ENCODE measurements at places on chromosomes 2 and 18. TPM values are rescaled to one million over a fixed set of nuclear protein-coding genes. Genes with fewer than 3 reads are reported as not detected.
A peak's percentile ranks its signal among the peaks of the same experiment; 100 is the strongest.

DNA sequence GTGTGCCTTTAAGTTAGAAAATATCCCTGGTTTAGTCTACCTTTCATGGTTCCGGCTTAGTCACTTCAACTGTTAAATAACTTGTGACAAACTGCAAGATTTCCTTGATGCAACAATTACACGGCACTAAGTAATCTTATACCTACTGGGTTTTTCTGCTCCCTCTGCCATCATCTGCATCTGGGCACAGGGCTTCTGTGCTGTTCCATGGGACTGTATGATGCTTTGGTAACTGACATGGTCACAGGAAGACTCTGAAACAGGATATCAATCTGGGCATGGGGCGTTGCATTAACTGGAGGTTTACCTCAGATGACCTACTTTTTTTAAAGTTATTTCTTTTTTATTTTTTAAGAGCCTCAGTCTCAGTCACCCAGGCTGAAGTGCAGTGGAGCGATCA, 365.4 kb downstream of the SS18 start:
- H3K27me3 ChIP-seq = no peaks in the 10 kb centered on the region
- H3K27ac ChIP-seq = no peak overlapping the region
- no peak overlapping the region for H3K4me3 ChIP-seq
- no peaks in the 10 kb centered on the region for H3K36me3 ChIP-seq
- no peak for DNase-seq

The PROC gene
- polyA plus RNA-seq = 3.8 TPM

- no peak overlapping the region for H3K27ac ChIP-seq
- no peaks in the 10 kb centered on the region for H3K36me3 ChIP-seq
- H3K27me3 ChIP-seq = peaks cover 2% of the 10 kb centered on the region
- H3K4me3 ChIP-seq = no peak overlapping the region
Observed at GRCh38 chr2:18404708-18405107, 155.7 kb downstream of the RDH14 start.

DNA sequence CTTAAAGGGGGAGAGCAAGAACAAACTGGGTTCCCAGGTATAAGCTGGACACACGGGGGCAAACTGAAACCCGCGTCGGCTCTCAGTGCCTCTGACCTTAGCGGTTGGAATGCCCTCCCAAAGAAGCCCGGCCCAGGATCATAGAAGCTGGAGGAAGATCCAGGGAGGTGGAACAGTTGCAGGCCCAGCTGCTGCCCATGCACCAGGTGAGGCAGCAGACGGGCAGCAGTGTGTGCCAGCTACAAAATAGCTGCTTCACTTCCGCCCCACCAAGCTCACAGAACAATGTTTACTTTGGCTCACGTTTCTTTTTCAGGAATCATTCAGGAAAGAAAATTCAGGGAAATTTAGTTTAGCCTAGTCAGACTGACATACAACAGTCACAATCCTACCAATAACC, 3.9 kb upstream of the ERMN start:
- no peaks in the 10 kb centered on the region for H3K36me3 ChIP-seq
- no peaks in the 10 kb centered on the region for H3K27me3 ChIP-seq
- H3K4me1 ChIP-seq = peaks cover 16% of the 10 kb centered on the region

DNA sequence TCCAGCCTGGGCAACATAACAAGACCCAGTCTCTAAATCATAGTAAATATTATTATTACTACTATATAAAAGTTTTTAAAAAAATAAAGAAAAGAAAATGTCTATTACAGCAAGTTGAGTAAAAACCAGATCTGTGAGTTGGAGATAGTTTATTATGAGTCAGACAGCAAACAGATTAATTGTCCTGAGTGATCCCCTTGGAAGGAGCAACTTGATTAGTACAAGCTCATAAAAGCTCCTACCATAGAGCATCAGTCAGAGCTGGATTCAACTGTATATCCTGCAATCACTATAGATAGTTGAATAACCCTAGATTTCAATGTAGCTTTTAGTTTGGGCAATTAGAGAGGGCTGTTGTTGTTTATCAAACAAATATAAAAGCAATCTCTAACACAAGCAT, 84.1 kb downstream of the TRABD2A start:
- no peak for DNase-seq
- H3K27me3 ChIP-seq = no peaks in the 10 kb centered on the region
- H3K4me3 ChIP-seq = no peak overlapping the region
- H3K4me1 ChIP-seq = no peaks in the 10 kb centered on the region
- no peaks in the 10 kb centered on the region for H3K36me3 ChIP-seq

DNA sequence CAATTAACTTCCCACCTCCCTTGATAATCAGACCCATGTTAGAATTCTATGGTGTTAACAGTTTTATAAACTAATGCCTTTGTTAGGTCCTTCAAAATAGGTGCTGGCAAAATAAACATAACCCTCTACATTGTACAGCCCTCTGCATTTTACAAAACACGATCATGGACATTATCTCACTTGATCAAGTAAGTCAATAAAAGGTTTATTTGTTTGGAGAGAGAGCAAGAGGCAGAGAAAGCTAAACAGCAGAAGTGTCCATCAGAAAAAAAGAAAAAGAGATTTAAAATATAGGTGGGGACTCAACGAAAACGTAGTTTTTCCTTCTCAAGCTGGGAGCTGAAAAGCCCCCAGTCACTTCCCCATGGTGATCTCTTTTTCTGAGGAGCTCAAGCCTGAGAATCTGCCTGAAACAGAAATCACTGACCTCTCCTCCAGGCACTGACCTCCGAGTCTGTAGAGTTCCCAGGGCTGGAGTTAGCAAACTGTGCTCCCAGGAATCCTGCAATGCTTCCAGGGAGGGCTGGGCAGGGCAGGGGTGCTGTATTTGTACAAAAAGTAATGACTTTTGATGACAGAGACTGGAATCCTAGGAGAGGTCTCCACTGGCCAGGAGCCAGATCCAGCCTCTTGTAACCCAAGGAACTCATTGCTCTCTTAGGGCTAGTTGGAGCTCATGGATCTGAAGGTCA, 137.8 kb upstream of the KLHL29 start:
- no peaks in the 10 kb centered on the region for H3K36me3 ChIP-seq
- no peaks in the 10 kb centered on the region for H3K4me1 ChIP-seq
- DNase-seq = no peak
- no peak overlapping the region for H3K27ac ChIP-seq
- H3K27me3 ChIP-seq = no peaks in the 10 kb centered on the region

GRCh38 chr2:237806334-237806733, 7.8 kb downstream of the RBM44 start:
- H3K27me3 ChIP-seq = no peaks in the 10 kb centered on the region
- H3K4me1 ChIP-seq = no peaks in the 10 kb centered on the region
- no peak overlapping the region for H3K4me3 ChIP-seq
- no peak overlapping the region for H3K27ac ChIP-seq
- no peak for DNase-seq

The TUBA3E gene
- polyA plus RNA-seq = not detected

DNA sequence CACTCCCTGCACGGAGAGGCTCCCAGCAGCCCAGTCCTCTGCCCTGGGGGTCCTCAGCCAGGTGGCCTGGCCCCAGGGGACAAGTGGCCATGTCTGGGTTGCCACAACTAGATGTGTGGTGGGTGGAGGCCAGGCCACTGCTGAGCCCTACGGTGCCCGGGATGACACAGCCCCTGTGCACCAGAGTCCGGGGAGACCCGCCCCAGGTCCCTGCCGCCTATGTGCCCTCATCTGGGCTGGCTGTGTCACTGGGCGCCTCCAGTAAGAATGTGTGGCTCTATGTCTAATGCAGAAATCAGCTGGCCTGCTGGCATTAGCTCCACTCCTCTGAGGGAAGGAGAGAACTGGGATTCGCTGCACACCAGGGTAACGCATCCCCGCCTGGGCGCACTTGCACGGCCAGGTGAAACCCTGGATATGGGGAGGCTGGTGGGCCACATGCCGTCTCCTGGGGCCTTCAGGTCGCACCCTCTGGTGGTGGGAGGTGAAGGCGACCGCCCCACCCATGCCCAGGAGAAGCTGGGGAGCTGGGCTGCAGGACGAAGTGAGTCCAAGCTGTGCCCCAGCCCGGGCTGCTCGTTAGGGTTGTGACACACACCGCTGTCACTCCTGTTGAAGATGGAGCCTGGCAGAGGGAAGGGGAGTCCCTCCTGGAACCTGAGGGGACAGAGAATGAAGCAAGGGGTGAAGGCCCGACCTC, 136.1 kb downstream of the PTGR3 start:
- H3K27ac ChIP-seq = no peak overlapping the region
- no peaks in the 10 kb centered on the region for H3K27me3 ChIP-seq
- DNase-seq = no peak

GRCh38 chr2:211380041-211380440, 823.6 kb downstream of the CPS1 start:
- no peaks in the 10 kb centered on the region for H3K4me1 ChIP-seq
- DNase-seq = no peak
- no peaks in the 10 kb centered on the region for H3K27me3 ChIP-seq
- no peak overlapping the region for H3K4me3 ChIP-seq
- H3K27ac ChIP-seq = no peak overlapping the region
- no peaks in the 10 kb centered on the region for H3K36me3 ChIP-seq

DNA sequence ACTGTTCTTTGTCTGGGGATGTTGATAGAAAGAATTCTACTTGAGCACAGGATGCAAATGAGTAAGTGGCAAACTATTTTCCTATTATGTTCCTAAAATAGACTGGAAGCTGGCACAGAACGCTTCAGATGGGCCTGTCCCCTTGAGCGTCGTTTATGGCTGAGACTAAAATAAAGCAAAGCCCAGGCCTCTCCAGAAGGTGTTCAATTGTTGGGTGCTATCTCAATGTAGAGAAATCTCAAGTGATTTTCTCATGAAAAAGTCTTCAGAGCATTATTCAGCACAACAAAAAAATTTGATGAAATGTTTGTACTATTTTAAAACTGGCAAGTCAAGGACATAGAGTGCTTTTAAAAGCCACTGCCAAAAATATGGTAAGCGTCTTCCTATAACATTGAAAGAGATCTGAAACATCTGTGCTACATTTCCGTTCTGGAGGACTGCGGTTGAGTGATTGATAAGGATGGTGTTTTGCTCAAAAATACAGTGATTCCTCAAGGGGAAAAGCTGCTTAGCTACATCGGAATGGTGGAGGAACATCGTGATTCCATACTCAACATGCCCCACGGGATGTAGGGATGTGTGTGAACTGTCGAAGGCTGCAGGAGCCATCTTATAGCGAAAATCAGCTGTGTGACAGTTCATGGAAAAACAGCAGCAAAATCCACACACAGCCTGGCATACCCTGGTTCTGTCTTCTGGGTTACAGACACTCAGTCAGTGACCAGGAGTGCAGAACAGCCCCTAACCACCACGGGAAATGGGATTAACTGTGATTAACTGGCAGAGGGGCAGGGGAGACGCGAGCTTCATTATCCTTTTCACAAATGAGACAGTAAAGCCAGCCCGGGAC, 10.4 kb upstream of the LRRFIP1 start:
- no peak for DNase-seq
- peak overlapping the region; percentile 40 for H3K27ac ChIP-seq
- H3K36me3 ChIP-seq = no peaks in the 10 kb centered on the region
- no peak overlapping the region for H3K4me3 ChIP-seq
- H3K4me1 ChIP-seq = peaks cover 4% of the 10 kb centered on the region

DNA sequence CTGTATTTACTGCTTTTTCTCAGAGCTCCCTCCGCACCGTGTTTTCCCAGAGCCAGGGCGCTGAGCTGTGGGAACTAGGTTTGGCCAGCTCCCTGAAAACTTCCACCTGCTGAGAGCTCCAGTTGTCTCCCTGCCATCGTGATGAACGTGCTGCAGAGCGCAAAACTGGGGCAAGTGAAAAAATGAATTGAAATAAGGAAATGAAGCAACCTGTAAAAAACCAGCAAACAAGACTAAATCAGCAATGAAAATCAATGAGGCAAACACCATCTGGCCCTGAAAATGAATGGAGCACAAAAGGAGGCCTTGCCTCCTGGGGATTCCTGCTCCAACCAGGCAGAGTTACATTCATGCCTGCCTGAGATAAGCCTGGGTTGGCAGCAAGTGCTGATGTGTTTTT, 129.9 kb downstream of the MARCHF4 start:
- DNase-seq = no peak
- no peaks in the 10 kb centered on the region for H3K27me3 ChIP-seq
- H3K36me3 ChIP-seq = no peaks in the 10 kb centered on the region
- no peaks in the 10 kb centered on the region for H3K4me1 ChIP-seq
- no peak overlapping the region for H3K27ac ChIP-seq

- peaks cover 3% of the 10 kb centered on the region for H3K36me3 ChIP-seq
- no peaks in the 10 kb centered on the region for H3K27me3 ChIP-seq
- no peak overlapping the region for H3K4me3 ChIP-seq
- H3K27ac ChIP-seq = no peak overlapping the region
- DNase-seq = no peak
Observed at GRCh38 chr18:62838475-62839098, 123.2 kb downstream of the PHLPP1 start.

The SLC23A3 gene
- polyA plus RNA-seq = 4.3 TPM

The FAM124B gene
- 1.1 TPM for polyA plus RNA-seq

The CYBRD1 gene
- 305 TPM for polyA plus RNA-seq

DNA sequence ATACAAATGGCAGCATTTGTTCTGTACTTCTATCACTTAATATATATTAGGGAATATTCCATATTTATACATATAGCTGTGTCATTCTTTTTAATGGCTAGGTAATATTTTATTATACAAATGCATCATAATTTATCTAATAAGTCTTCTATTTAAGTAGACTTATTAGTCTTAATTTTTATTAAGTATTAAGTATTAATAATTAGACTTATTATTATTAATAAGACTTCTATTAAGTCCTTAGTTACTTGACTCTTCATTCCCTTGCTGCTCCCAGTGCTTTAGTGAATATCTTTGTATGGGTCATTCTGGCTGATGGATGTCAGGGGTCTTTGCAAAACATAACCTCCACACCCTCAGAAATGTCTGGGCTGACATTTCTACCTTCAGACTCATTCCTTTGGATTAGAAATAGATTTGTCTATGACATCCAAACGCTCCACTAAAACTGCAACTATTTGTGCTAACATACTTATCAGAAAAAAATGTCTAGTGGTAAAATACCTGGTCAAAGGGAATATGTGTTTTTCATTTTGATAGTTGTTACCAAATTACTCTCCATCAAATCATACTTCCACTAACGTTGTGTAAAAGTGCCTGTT, 35.8 kb downstream of the EN1 start:
- H3K27ac ChIP-seq = no peak overlapping the region
- no peak for DNase-seq

GRCh38 chr2:10354399-10354798, 51.7 kb downstream of the HPCAL1 start:
- DNase-seq = no peak
- H3K27ac ChIP-seq = no peak overlapping the region
- no peaks in the 10 kb centered on the region for H3K4me1 ChIP-seq
- H3K27me3 ChIP-seq = no peaks in the 10 kb centered on the region
- peaks cover 4% of the 10 kb centered on the region for H3K36me3 ChIP-seq

DNA sequence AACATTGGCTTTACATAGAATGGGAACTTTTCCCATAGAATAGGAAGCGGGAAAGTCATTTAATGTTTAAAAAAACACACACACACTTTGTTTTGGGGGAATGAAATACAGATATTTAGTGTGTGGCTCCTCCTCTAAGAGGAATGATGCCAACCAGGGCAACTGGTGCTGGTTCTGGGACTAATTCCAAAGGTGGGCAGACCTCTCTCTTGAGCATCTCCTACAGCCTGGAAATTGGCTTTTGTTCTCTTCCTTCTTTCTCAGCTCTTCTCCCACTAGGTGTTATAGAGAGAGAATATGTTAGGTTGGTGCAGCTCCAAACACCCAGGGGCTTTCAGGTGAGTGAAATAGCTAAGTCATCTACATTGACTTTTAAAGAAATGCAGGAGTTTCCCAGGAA, 190.1 kb downstream of the RAD51AP2 start:
- H3K27ac ChIP-seq = no peak overlapping the region
- DNase-seq = no peak
- H3K36me3 ChIP-seq = no peaks in the 10 kb centered on the region

The CFAP65 gene
- polyA plus RNA-seq = 4.3 TPM

All from small intestine (tissue), 16 donors.